ENCODE measurements at places on chromosomes 1 and 21.

- no peak for DNase-seq
These were observed 610 bp downstream of the AJAP1 start for GRCh38 chr1:4654764-4655673.

GRCh38 chr1:102897557-102897956 is 210.8 kb downstream of the COL11A1 start:
- DNase-seq = no peak

DNA sequence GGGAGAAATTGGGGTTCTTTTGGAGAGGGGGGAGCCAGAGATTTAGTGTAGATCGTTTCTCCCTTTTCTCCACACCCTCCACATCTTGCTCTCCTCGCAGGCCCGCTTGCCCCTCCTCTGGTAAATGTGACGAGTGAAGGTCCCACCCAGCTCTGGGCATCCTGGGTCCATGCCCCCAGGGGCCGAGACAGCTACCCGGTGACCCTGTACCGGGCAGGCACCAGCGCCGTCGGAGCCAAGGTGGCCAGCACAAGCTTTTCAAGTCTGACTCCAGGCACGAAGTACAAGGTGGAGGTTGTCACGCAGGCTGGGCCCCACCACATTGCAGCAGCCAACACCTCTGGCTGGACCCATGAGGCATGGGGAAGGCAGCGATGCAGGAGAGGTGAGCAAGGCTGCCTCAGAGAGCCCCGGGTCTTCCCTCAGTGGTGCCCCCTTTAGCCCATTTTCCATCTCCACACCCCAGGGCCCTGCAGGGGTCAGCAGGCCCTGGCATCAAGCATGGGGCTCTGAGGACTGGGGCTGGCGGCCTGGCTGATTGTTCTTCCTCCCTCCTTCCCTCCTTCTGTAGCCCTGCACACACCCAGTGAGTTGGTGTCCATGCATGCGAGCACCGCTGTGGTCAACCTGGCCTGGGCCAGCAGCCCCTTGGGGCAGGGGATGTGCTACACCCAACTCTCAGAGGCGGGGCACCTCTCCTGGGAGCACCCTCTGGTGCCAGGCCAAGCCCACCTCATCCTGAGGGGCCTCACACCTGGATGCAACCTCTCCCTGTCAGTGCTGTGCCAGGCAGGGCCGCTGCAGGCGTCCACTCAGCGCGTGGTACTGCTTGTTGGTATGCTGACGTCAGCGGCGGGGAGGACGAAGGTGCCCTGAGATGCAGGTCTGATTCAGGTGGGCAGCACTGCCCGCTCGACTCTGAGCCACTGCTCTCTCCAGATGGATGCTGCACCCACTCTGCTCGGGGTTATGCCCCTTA is 16.4 kb upstream of the LGR6 start:
- DNase-seq = no peak

DNA sequence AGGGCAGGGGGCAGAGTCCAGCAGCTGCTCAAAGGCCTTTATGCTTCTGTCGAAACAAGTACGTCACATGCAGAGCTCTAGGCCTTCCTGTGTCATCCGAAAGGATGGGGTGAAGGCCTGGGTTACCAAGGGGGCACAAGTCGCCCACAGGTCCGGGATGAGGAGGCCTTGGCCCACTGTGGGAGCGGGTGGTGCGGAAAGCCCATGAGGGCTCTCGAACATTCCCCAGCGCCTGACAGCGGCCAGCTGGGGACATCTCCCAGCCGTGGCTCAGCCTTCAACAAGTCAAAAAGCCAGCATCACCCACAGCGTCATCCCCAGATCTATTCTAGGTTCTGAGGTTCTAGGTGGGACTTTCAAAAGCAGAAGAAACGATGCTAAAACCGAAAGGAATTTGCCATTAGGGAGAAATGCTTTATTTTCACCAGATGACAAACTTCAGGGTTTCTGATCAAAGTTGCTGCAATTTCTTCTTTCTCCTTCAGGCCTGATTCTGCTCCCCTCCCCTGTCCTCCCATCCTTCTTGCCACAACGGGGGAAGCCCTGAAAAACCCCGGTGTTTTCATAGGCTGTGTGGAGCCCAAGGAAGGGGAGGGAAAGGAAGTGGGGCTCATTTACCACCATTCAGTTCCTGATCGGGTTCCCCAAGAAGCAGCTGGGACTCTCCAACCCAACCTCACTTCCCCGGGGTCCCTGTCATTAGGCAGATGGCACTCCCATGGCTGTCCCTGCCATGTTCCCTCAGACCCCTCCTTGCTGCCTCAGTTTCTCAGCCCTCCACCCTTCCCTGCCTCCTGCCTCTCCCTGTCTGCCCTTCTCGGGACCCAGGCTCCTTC is 17.6 kb downstream of the GPR137B start:
- no peak for DNase-seq

DNA sequence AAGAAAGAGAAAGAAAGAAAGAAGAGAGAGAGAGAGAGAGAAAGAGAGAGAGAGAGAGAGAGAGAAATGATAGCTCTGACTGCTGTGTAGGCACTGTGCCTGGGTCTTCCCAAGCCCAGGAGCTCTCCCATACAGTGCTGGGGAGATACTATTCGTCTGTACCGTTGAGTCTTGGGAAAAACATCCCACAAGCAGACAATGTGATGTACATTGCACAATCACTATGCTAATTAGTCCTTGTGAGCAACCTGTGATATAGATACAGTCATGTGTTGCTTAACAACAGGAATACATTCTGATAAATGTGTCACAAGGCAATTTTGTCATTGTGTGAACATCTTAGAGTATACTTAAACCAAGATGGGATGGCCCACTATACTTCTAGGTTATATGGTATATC is 381.0 kb downstream of the HHAT start:
- DNase-seq = no peak

Measured in smooth muscle cell of the brain vasculature (primary cell).